Activated CD8-positive, alpha-beta memory T cell treated with anti-CD3 and anti-CD28 coated beads, Interleukin-2, amount 10 ng/mL, durations not matched to agents 7 days and 5 days (primary cell): ENCODE measurements at places on chromosomes 1 and 21. TPM values are rescaled to one million over a fixed set of nuclear protein-coding genes. Genes with fewer than 3 reads are reported as not detected.

DNA sequence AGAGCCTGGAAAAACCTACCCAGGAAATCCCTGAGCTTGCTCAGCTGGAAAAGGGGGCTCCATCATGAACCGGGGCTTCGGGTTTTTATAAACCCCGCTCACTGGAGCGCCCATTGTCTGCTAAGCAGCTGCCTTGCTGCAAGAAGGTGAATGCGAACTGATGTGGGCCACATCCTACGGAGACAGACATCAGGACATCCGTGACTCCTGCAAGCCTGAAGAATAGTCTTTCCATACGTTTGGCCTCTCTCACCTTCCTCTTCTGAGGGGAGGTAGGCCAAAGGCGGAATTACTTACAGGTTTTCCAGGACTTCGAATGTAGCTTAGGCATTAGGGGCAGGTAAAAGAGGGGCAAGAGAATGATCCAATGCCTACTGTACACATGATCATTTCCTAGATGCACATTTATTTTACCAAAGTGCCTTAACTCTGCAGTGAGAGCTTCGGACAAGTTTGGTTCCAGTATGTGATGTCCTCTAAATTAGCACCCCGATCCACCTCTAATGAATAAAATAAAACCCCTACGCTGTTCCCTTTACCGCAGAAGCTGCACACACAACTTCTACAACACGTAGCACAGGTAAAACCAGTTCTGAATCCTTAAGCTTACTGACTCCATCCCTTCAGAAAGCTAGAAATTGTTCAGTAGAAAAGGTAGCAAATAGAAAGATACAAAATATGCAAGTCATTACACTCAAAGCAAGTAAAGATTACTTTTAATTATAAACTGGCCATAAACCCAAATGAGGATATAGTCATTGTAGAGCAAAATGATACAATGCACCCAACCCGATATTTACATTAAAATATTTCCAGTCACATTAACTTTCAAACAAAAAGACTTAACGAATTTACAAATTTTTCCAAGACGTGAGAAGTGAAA is 866 bp upstream of the SORT1 start:
- peak overlapping the region; percentile 68 for H3K4me3 ChIP-seq
- no peak for DNase-seq
- peaks cover 39% of the 10 kb centered on the region for H3K27me3 ChIP-seq
- peaks cover 12% of the 10 kb centered on the region for H3K4me1 ChIP-seq
- peaks cover 13% of the 10 kb centered on the region for H3K36me3 ChIP-seq

- peaks cover 27% of the 10 kb centered on the region for H3K4me1 ChIP-seq
- no peak overlapping the region for H3K4me3 ChIP-seq
- H3K27me3 ChIP-seq = peaks cover 3% of the 10 kb centered on the region
- H3K27ac ChIP-seq = no peak overlapping the region
These were observed 244.2 kb upstream of the HOOK1 start for GRCh38 chr1:59570524-59570923.

GRCh38 chr1:211527006-211527405 is 35.0 kb upstream of the RD3 start:
- H3K27me3 ChIP-seq = peaks cover 4% of the 10 kb centered on the region
- H3K4me1 ChIP-seq = peaks cover 2% of the 10 kb centered on the region
- no peak for DNase-seq
- no peaks in the 10 kb centered on the region for H3K36me3 ChIP-seq
- H3K27ac ChIP-seq = no peak overlapping the region
- H3K4me3 ChIP-seq = no peak overlapping the region

DNA sequence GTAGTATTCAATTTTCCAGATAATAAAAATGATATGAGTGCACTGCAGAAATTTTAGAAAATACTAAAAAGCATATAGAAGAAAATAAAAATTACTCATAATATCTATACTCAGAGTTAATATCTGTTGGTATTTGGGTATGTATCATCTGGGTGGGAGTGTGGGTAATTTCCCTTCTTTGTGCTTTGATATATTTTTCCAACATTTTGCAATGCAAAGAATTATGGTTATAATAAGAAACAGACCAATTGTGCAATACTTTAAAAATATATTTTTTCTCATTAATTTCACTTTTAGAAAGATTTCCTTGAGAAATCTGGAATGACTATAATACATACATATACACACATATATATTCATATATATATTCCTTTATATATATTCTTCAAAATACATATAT is 665.7 kb downstream of the ADGRL2 start:
- no peak for DNase-seq
- no peaks in the 10 kb centered on the region for H3K36me3 ChIP-seq
- H3K4me3 ChIP-seq = no peak overlapping the region

- H3K27me3 ChIP-seq = no peaks in the 10 kb centered on the region
- no peak for DNase-seq
- no peak overlapping the region for H3K27ac ChIP-seq
- no peak overlapping the region for H3K4me3 ChIP-seq
- H3K4me1 ChIP-seq = peaks cover 42% of the 10 kb centered on the region
These were observed 6.0 kb downstream of the TRIT1 start for GRCh38 chr1:39877231-39877778.

DNA sequence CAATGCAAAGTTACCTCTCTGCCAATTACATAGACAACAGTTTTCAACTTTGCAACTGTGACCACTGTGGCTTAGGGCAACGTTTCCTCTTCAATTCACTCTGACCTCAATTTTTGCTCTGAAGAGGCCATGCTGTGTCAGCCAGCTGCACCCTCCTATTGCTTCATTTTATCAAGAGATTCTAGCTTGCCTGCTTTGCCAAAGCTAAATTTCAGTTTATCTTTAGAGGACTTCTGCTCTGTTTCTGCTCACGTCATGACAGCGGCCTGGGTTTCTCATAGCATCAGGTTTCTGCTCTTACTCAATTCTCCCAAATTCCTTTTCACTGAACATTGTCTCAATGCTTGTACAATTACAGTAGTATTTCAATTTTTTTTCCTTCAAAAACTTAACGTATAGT is 154.6 kb downstream of the PLA2G4A start:
- H3K36me3 ChIP-seq = no peaks in the 10 kb centered on the region
- no peak for DNase-seq
- peaks cover 6% of the 10 kb centered on the region for H3K27me3 ChIP-seq
- H3K27ac ChIP-seq = no peak overlapping the region
- no peaks in the 10 kb centered on the region for H3K4me1 ChIP-seq

GRCh38 chr1:230749150-230749549 is 2.0 kb downstream of the CAPN9 start:
- H3K4me3 ChIP-seq = no peak overlapping the region
- no peaks in the 10 kb centered on the region for H3K36me3 ChIP-seq
- H3K4me1 ChIP-seq = no peaks in the 10 kb centered on the region
- H3K27ac ChIP-seq = no peak overlapping the region
- no peak for DNase-seq

Gene BRINP2
- not detected for total RNA-seq

DNA sequence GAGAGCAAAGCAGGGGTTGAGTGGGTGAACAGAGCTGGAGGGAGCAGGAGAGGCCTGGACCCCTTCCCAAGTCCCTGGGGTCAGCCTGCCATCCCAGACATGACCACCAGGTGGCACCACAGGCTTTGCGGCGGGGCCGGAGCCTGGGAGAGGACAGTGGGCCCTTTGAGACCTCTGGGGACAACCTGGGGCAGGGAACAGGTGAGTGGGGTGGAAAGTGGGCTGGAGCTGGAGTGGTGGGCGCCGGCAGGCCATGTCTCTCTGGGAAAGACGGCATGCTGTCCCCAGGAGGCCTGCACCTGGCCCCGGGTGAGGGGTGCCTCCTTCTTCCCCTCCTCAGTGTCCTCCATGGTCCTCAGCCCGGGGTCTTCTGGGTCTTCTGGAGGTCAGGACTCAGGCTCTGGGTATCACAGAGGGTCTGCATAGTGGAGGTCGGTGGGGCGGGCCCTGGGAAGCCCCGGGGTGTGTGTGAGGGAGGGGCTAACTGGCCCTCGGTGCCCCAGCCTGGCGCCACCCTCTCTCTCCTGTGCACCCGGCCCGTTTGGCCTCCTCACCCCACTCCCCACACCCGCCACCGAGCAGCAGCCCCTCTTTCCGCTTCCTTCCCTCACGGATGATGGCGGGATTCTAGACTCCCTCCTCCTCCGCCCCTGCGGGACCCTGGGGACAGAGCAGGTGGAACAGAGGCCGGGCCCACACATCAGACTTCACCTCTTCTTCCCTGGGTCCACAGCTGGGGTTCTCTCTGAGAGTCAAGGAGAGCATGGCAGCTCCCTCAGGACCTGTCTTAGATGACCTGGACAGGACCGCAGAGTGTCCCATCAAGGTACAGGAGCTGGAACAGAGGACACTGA is 28.5 kb upstream of the PKP1 start:
- H3K27me3 ChIP-seq = no peaks in the 10 kb centered on the region
- H3K36me3 ChIP-seq = no peaks in the 10 kb centered on the region
- H3K4me3 ChIP-seq = no peak overlapping the region
- no peaks in the 10 kb centered on the region for H3K4me1 ChIP-seq

GRCh38 chr1:180581635-180582039 is 22.9 kb downstream of the OVAAL start:
- no peak overlapping the region for H3K4me3 ChIP-seq
- no peak overlapping the region for H3K27ac ChIP-seq
- peaks cover 20% of the 10 kb centered on the region for H3K4me1 ChIP-seq

DNA sequence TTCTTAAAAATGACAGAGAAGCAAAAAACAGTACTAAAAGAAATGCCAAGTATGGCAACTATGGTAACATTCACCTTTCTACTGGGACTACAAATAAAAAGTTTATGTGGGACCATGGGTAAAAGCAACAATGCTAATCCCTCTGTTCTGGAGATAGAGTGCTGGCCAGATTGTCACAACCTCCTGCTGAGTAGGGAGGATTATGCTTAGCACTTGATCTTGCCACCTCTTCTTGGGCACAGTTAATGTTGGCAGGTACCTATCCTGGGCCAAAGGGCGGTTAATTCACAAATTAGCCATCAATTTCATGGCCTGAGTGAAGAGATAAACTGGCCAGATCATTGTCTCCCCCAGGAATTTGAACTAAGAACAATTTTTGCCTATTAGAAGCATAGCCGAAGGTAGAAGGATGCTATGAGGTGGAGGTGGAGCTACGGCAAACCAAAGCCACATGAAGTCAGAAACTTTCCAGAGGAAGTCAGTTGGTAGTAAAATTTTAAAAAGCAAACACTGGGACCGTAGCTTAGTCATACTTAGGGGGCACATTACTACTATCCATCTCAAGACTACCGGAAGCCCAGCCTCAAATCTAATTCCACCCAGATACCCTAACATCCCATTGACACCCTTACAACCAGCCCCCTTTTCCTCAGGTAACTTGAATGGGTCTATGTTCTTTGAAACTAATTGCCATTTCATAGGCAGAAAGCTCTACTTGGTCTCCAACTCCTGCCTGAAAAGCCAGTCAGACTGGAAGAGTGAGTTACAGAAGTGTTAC is 2.7 kb downstream of the SCYL3 start:
- peak overlapping the region; percentile 96 for H3K27ac ChIP-seq
- H3K4me3 ChIP-seq = peak overlapping the region; percentile 79
- H3K36me3 ChIP-seq = peaks cover 34% of the 10 kb centered on the region
- H3K27me3 ChIP-seq = no peaks in the 10 kb centered on the region

Gene RAP1GAP
- 0.12 TPM for total RNA-seq
